IPS DF 6.9 (cell line): ENCODE measurements at places on chromosomes 13 and 19.

GRCh38 chr13:88707646-88708045 lies 1036.5 kb downstream of the SLITRK5 start:
- H3K4me3 ChIP-seq: no peak overlapping the region
- H3K4me1 ChIP-seq: no peaks in the 10 kb centered on the region
- no peaks in the 10 kb centered on the region for H3K27me3 ChIP-seq
- no peak for DNase-seq

DNA sequence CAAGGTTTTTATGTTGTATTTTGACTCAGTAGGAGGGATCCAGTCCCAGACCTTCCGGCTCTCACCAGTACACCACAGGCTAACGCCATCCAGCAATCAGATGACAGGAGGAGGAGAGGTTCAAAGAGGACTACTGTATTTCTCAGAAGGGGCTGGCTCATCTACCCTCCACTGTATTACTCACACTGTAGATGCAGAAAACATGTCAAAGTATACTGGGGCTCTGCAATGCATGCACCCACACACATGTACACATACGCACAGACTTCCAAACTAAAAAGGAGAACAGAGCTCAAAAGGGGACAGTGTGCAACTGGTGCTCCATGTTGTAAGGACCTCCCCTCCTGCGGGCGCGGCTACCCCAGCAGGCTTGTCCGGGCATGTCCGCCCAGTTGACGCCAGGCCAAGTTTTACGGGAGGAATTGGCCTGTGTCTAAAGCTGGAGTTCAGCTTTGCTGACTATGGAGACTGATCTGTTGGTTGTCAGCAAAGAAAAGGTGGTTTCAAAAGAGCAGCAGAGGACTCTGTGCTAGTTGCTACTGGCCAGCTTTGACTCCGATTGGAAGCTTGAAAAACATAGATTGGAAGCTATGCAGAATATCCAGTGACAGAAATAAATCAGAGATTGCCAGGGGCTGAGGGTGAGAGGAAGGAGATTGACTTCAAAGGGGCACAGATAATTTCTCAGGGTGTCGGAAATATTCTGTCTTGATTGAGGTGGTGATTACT lies 314.2 kb downstream of the DLEU7 start:
- no peak overlapping the region for H3K4me3 ChIP-seq
- H3K27me3 ChIP-seq: no peaks in the 10 kb centered on the region
- no peaks in the 10 kb centered on the region for H3K36me3 ChIP-seq
- H3K27ac ChIP-seq: no peak overlapping the region
- peaks cover 2% of the 10 kb centered on the region; the same call in 1 of the 2 replicates for H3K4me1 ChIP-seq
- DNase-seq: no peak

DNA sequence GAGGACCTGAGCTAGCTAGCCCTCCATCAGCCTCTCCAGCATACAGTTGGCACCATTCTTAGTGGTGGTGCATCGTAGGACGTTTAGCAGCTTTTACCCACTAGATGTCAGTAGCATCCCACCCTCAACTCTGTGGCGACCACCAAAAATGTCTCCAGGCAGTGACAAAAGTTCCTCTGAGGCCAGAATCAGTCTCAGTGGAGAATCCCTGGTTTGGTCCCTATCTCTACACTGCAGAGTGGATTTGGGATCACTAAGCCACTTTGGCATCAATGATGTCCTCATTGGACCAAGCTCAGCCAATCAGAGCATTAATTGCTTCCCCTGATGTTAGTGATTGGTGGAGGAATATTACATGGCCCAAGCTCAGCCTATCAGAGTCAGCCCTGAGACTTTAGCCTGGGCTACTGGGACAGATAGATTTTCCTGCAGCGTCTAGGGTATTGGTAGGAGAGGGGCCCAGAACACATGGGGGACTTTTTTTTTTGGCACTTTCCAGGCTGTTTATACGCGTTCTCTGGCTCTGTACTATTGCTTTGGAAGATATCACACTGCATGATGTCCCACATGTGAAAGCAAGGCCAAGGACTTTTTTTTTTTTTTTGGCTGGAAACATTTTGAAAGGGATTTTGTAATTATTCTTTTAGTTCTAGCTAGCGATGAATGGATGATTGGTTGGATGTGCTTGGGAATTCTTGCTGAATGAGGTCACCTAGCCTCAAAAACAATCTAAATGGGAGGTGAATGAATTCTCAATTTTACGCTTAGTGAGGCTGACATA lies 7.0 kb downstream of the TMEM221 start:
- H3K27ac ChIP-seq: no peak overlapping the region
- H3K36me3 ChIP-seq: no peaks in the 10 kb centered on the region
- no peaks in the 10 kb centered on the region for H3K4me1 ChIP-seq
- no peak overlapping the region for H3K4me3 ChIP-seq
- no peaks in the 10 kb centered on the region for H3K27me3 ChIP-seq

GRCh38 chr13:23588666-23589065 lies 18.5 kb downstream of the TNFRSF19 start:
- no peak overlapping the region for H3K4me3 ChIP-seq
- DNase-seq: no peak
- no peaks in the 10 kb centered on the region for H3K27me3 ChIP-seq
- H3K27ac ChIP-seq: no peak overlapping the region
- H3K4me1 ChIP-seq: no peaks in the 10 kb centered on the region

DNA sequence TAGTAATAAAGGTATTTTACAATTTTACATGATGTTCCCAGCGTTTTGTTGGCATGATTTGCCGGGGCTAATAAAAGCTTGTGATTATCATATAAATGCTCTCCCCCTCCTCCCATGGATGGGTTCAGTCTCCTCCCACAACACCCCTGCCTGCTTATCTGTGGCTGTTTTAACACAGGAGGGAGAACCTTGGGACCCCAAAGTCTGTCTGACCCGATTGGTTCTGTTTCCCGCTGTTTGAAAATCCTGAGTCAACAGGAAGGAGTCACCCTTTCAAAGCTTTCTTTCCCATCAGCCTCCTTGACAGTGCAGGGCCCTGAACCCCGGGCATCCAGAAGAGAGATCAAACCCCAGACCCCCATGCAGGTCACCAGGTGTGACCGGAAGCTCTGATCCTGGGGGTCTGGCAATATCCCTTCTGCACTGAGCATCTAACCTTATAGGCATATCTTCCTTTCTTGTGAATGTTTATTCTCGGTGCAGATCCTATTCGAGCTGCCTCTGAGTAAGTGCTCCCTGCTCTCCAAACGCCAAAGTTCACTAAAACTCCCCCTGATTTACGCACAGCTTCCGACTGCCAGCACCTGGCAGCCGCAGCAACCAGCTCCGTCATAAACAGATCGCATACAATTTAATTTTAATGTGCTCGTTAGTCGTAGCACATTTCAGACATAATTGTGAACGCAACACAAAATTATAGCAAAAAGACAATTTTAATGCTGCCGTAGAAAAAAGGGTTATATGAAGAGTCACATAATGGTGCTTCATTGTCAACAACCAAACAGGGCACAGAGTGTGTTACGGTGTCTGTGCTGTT lies 74.8 kb downstream of the TSHZ3 start:
- peaks cover 7% of the 10 kb centered on the region for H3K36me3 ChIP-seq
- no peaks in the 10 kb centered on the region for H3K4me1 ChIP-seq
- H3K27ac ChIP-seq: no peak overlapping the region

DNA sequence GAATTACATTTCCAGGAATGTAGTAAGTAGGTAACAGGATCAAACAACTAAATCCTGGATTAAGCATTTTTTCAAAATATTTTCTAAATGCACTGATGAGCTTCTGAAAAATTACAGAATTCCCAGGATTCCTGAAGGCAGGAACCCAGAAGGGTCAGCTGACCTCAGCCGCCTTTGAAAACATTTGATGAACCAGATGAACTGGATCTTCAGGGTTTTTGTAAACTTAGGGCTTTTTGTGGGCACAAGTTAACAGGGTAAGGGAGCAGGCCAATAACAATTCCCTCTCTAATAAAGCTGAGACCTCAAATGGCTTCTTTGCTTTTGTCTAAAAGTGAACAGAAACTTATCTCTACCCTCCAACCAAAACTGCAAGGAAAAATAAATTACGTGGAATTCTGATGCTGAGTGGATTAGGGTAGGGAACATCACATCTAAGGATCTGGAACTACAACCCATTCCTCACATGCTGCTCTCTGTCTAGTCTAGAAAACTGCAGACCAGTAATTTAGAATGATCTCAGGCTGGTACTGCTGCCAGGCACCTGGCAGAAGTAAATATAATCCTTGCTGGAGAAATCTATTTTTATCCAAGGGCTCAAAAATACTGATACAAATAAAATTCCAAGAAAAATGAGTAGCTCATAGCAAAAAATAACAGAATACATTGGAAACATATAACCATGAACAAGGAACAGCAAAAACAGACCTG lies 48.2 kb upstream of the N4BP2L1 start:
- DNase-seq: no peak
- no peaks in the 10 kb centered on the region for H3K36me3 ChIP-seq
- no peak overlapping the region for H3K4me3 ChIP-seq
- no peaks in the 10 kb centered on the region for H3K4me1 ChIP-seq
- H3K27ac ChIP-seq: no peak overlapping the region

DNA sequence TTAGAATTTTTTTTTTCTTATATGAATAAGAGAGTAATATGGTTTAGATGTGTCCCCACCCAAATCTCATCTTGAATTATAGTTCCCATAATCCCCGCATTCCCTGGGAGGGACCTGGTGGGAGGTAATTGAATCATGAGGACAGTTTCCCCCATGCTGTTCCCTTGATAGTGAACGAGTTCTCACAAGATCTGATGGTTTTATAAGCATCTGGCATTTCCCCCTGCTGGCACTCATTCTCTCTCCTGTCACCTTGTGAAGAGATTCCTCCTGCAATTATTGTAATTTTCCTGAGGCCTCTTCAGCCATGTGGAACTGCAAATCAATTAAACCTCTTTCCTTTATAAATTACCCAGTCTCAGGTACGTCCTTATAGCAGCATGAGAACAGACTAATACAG lies 205.7 kb downstream of the MYO16 start:
- DNase-seq: no peak
- no peak overlapping the region for H3K4me3 ChIP-seq
- no peaks in the 10 kb centered on the region for H3K36me3 ChIP-seq

- H3K27ac ChIP-seq: no peak overlapping the region
- no peaks in the 10 kb centered on the region for H3K36me3 ChIP-seq
- DNase-seq: no peak
- no peaks in the 10 kb centered on the region for H3K4me1 ChIP-seq
- no peak overlapping the region for H3K4me3 ChIP-seq
- no peaks in the 10 kb centered on the region for H3K27me3 ChIP-seq
Measured at GRCh38 chr13:96621634-96622183, 372.6 kb downstream of the OXGR1 start.

- no peak overlapping the region for H3K27ac ChIP-seq
- no peaks in the 10 kb centered on the region for H3K27me3 ChIP-seq
- no peaks in the 10 kb centered on the region for H3K36me3 ChIP-seq
- H3K4me1 ChIP-seq: no peaks in the 10 kb centered on the region
Measured at GRCh38 chr13:94195715-94196114, 283.8 kb downstream of the DCT start.

DNA sequence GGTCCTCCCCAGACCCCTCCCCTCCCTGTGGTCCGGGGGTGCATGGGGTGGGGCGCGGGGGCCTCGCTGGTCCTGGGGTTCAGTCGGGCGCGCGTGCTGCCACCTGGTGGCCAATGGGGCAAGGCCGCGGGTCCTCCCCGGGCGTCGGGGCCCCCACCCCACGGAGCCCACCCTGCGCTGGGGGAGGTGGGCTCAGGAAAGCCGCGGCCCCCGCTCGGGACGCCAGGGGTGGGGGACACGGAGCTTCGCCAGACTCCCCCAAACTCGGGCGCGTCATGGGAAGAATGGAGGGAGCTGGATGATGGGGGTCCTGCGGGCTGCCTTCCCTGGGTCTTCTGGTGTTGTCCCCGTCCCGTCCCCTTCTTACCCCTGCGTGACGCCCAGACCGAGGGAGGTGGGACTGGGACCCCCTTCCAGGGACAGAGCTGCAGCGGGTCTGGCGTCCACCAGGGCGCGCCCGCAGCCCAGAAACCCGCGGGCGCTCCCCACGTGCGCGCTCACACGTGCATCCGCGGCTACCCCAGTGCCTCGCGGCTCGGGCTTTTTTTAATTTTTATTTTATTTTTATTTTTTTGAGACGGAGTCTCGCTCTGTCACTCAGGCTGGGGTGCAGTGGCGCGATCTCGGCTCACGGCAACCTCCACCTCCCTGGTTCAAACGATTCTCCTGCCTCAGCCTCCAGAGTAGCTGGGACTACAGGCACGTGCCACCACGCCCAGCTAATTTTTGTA lies 19.8 kb upstream of the TCF3 start:
- H3K27ac ChIP-seq: no peak overlapping the region
- H3K36me3 ChIP-seq: no peaks in the 10 kb centered on the region
- H3K4me1 ChIP-seq: peaks cover 2% of the 10 kb centered on the region; the same call in 1 of the 2 replicates
- peak overlapping the region; percentile 16; the same call in 1 of the 2 replicates for H3K4me3 ChIP-seq

- no peaks in the 10 kb centered on the region for H3K27me3 ChIP-seq
- no peak for DNase-seq
- no peak overlapping the region for H3K27ac ChIP-seq
- H3K36me3 ChIP-seq: no peaks in the 10 kb centered on the region
- no peak overlapping the region for H3K4me3 ChIP-seq
- H3K4me1 ChIP-seq: no peaks in the 10 kb centered on the region
Measured at GRCh38 chr13:79675931-79676660, 195.1 kb downstream of the NDFIP2 start.
